CD4-positive, alpha-beta T cell treated with Interleukin-6 for 4 hours (primary cell): ENCODE measurements at places on chromosomes 4 and X.

GRCh38 chr4:177957596-177958360, 515.5 kb upstream of the AGA start:
- DNase-seq: no peak

- no peak for DNase-seq
These were observed 1459.8 kb downstream of the RAPGEF2 start for GRCh38 chr4:160562661-160563060.

DNA sequence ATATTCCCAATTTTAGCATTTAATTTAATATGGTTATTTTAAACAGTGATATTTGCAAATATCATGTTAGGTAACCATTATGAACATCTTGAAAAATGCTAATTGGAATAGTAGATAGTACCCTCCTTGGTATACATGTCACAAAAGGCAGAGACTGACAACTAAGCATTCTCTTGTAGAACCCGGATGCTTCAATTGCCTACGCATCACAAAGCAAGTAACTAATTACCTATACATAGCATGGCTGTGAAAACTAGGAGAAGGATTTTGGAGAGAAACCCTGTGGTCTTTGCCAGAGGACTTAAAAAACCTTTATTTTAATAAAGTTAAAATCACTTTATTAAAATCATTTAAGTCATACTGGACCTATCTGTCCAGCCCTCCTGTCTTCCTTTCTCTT, 764.1 kb upstream of the TENM3 start:
- no peak for DNase-seq

- no peak for DNase-seq
These were observed 28.0 kb downstream of the PDHA2 start for GRCh38 chr4:95867919-95868318.

GRCh38 chrX:109992203-109992602, 10.7 kb upstream of the TMEM164 start:
- DNase-seq: no peak

- no peak for DNase-seq
These were observed 33.5 kb downstream of the TKTL2 start for GRCh38 chr4:163440040-163440439.
